Stimulated activated CD4-positive, alpha-beta T cell treated with anti-CD3 and anti-CD28 coated beads, TNF-alpha, amount 100 ng/mL, for 48 hours (primary cell): ENCODE measurements at places on chromosomes 6 and 20.
A peak's percentile ranks its signal among the peaks of the same experiment; 100 is the strongest.

DNA sequence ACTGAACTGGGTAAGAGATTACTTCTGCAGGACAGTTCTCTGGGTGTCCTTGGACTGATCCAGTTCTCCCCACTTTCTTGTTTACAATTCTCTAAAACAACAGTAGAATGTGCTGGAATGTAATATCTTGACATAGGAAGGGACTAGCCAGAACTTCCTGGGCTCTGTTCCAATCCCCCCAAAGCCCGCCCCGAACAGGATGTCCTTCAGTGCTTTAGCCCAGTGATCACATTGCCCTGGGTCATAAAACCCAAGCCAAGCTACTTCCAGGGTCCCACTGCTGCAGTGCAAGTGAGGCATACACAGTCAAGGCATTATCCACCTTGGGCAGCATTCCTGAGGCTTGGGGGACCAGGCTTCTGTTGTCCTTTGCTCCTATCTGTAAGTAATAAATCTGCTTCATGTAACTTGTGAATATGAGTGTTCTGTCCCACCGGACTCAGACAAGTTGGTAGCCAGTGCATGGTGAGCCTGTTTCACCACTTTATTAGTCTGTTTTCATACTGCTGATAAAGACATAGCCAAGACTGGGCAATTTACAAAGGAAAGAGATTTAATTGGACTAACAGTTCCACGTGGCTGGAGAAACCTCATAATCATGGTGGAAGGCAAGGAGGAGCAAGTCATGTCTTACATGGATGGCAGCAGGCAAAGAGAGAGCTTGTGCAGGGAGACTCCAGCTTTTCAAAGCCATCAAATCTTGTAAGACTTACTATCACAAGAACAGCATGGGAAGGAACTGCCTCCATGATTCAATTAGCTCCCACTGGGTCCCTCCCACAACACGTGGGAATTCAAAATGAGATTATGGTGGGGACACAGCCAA, 23.5 kb downstream of the FITM2 start:
- DNase-seq: no peak

DNA sequence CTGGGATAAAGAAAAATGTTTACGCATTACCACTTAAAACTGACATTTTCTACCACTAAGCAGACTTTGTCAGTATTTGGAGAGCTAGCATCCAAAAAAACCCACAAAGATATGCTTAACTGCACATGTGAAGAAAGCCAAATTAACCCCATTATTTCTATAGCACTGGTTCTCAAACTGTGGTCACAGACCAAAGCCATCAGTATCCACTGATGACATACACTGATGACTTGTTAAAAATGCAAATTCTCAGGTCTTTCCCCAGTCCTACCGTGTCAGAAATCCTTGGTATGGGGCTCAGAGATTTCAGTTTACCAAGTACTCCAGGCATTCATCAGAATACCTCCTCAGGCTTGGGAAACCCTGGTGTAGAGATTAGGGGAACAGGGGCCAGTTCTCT, 230.2 kb downstream of the PTPRK start:
- no peak for DNase-seq

GRCh38 chr6:1915226-1915625, 305.5 kb downstream of the FOXC1 start:
- no peak for DNase-seq

DNA sequence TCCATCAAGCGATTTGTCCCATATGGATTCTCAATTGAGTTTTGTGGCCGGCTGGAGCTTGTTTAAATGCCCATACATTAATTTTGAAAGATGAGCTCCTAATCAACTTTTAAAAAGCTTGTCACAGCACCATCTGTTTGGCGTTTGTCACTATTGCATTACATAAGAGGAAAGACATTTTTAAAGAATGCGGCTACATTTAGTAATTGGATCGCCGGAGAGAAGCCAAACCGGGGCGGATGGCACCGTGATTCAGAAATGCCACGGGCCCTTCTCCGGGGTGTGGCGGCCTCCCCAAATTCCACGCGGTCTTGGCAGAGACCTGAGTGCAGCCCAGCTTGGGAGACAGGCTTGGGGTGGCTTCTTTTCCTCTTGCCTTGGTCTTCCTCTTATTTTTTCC, 67.7 kb upstream of the ZNFX1 start:
- DNase-seq: no peak

DNA sequence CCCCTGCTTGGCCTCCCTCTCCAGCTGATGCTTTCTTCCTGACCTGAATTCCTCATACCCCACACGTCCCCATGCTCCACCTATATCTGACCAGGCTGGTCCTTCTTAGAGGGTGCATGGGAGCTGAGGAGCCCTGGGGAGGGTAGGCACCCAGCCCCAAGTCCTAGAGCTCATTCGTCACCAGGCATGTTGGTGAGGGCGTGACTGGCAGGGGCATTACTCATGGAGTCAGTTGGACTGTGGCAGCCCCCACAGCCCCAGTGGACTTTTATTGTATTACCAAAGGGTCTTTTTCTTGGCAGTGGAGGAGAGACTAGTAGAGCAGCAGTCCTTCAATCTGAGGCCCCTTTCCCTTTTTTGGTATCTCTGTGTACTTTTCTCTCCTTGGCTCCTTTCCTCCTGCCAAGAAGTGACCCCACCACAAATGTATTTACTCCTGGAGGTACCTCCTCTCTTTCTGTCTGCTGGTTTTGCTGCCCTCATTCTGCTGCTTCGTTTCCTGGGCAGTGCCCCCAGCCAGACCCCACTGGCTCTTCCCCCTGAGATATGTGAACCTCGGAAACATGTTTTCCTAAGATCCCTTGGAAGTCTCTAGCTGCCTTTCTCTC, 10.4 kb upstream of the SGK2 start:
- no peak for DNase-seq

DNA sequence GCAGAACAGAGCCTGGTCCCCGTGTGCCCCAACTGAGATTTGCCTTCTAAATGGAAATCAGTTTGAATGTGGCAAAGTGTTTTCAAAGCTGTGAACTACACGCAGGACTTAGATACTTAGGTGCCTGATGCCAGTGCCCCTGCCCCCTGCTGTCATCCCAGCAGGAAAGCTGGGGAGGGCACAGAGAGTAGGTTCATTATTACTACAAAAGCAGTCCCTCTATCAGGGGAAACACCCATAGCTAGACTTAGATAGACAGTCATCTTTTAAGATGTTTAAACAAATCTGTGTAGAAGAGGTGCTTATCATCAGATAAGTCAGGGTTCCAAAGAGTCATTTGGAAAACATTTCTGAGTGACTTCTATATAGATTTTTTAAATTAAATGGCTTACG, 155.0 kb upstream of the SNX9 start:
- peak; percentile 3 for DNase-seq

DNA sequence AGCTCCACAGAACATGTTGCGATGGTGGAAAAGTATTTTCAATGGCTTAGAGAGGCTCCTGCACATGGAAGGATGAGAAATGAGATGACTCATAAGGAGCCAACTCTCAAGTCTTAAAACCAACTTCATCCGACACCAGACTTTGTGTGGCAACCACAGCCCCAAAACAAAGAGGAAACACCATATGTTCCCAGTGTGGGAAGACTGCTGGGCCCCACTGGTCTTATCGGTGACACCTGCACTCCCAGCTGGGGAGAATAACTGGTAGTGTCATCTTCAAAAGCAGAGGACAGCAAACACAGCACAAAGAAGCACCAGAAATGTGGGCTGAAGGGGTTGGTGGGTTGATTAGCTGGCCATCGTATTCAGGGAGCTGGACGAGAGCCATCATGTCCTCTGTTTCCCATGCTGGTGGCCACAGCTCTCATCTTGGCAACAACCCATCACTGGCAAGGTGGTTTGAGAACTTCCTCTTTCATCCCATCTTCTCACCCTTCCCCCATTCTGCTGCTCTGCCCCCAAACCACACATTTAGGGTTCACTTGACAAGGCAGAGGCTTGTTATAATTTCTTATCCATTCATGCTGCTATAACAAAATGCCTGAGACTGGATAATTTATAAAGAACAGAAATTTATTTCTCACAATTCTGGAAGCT, 46.0 kb upstream of the TASP1 start:
- DNase-seq: no peak

GRCh38 chr6:79042088-79042798, 35.8 kb downstream of the PHIP start:
- DNase-seq: no peak

- no peak for DNase-seq
Measured at GRCh38 chr6:15615802-15616201, 47.0 kb downstream of the DTNBP1 start.

GRCh38 chr20:39270837-39271604, 308.9 kb downstream of the DHX35 start:
- DNase-seq: no peak

DNA sequence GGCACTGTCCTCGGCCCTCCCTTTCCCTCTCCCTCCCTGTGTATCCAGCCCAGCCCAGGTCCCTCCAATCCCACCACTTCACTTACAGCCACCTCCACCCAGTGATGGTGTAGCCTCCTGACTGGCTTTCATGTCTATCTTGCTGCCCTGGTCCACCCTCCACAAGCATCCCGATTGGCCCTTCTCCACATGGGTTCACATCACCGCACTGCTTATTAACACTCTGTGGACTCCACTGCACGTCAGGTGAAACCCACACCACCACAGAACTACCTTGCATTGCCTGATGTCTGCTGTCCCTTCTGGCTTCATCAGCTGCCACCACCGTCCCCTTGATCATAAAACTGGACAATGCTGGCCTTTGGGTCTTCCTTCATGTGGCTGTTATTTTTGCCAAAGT, 220.4 kb upstream of the ARID1B start:
- no peak for DNase-seq

DNA sequence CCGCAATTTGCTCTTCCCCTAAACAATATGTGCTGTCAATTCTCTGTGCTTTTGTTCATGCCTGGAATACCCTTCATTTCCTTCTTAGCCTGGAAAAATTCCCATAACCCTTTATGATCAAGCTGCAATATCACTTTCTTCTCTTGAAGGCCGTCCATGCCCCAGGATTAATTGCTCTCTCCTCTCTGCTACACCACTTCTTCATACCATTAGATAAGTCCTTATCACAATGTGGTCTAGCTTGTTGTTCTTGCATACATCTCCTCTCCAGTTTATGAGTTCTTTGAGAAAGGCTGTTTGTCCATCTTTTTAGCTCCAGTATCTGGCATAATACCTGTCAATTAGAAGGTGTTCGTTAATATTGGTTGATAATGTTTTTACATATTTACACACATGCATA, 111.2 kb upstream of the SAMD5 start:
- no peak for DNase-seq
